ENCODE measurements at places on chromosomes 3 and 15. TPM values are rescaled to one million over a fixed set of nuclear protein-coding genes. Genes with fewer than 3 reads are reported as not detected.

DNA sequence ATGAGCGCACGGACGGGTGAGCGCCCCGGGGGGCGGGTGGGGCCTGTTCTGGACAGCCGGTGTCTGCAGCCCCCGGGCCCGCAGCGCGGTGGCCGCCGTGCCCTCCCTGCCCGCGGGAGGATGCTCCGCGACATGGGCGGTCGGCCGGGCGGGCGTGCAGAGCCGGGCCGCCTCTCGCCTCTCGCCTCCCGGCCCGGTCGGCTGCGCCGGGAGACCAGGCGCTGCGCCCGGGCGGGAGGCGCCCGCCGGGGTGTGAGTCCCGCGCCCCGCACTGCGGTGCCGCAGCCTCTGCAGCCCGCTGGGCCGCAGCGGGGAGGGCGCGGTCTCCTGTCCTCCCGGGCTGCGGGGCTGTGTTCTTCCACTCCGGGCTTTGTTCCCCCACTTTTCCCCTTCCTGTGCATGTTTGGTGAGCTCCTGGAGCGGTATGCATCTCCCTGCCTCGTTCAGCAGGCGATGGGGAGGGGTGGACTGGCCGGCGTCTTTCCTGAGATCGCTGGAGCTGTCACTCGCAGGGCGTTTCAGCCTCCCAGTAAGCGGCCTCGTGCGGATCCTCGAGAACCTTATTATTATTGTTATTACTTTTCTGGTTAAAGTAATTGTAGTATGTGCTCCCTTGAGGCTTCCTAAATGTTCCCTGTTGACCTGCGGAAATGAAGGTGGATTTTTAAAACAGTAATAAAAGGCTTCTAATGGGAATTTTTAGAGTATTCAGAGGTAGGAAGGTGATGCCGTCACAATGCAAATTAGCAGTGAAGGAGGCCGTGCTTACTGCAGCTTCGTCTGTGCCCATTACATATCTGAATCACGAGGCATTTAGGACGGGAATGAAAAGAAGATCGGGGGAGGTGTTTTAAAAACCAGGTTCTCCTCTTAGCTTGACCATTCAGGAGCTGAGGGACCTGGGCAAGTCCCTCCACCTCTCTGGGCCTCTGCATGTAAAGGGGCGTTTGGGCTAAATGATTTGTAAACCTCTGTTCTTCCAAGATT, 593 bp downstream of the TMOD2 start:
- peaks cover 79% of the 10 kb centered on the region for H3K27me3 ChIP-seq
- H3K4me3 ChIP-seq = peak overlapping the region; percentile 79
- DNase-seq = peak; percentile 63
- no peak overlapping the region for H3K27ac ChIP-seq
- H3K36me3 ChIP-seq = no peaks in the 10 kb centered on the region
- no peaks in the 10 kb centered on the region for H3K4me1 ChIP-seq

DNA sequence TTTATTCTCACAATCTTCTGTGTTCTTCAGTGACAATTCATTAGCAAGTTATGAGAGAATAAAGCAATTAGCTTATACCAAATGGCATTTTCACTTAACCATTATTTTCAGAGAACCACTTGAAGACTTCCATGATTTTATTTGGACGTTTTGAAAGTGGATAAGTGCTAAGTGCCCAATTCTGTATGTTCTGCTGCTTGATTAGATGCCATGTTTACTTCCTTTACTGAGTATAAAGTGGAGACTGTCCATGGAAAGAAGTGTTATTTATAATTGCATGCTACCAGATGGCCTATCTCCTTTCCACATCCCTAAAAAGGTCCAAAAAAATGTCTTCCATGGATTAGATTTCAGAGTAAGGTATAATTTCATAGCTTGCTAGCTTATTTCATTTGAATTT, 69.6 kb downstream of the SUMF1 start:
- H3K36me3 ChIP-seq = no peaks in the 10 kb centered on the region
- no peak overlapping the region for H3K4me3 ChIP-seq
- no peaks in the 10 kb centered on the region for H3K4me1 ChIP-seq
- no peak for DNase-seq
- H3K27me3 ChIP-seq = no peaks in the 10 kb centered on the region

DNA sequence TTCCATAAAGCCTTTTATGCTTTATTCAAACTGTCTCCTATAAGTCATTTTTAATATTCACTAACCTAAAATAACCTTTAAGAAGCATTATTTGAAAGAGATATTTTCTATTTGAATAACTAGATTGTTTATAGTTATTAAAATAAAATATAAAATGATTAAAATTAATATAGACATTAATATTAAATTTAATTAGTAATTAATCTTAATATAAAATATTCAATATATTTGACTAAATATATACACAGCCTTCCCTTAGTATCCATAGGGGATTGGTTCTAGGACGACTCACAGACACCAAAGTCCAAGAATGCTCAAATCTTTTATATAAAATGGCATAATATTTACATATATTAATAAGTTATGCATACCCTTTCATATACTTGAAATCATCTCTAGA, 1014.1 kb downstream of the TBL1XR1 start:
- H3K27ac ChIP-seq = no peak overlapping the region
- no peaks in the 10 kb centered on the region for H3K27me3 ChIP-seq
- no peaks in the 10 kb centered on the region for H3K36me3 ChIP-seq
- no peak overlapping the region for H3K4me3 ChIP-seq
- H3K4me1 ChIP-seq = no peaks in the 10 kb centered on the region
- no peak for DNase-seq

DNA sequence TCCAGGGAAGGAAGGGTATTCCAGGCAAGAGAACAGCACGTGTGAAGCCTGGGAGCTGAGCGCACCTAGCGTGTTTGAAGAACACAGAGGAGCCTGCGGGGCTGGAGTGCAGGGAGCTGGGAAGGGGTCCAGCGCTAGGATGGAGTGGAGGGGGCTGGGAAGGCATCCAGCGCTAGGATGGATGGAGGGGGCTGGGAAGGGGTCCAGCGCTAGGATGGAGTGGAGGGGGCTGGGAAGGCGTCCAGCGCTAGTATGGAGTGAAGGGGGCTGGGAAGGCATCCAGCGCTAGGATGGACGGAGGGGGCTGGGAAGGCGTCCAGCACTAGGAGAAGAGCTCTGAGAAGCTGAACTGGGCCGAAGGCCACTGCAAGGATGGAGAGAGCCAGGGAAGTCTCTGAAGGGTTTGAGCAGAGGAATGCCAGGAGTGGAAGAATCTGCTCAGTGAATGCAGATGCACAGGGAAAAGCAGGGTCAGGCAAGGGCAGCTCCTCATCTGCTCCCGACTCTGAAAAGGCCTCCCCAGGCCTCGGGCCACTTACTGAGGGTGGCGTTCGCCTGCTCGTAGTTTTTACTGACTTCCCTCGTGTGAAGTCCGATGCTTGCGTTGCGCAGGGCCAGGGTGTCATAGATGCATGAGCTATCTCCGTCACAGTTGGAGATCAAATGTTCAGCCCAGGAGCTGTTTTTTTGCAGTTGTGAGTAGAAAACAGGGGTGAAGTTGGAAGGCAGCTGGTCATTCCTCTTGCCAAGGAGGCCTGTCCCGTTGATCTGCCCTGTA, 39.8 kb downstream of the MUC20 start:
- no peaks in the 10 kb centered on the region for H3K36me3 ChIP-seq
- H3K27ac ChIP-seq = no peak overlapping the region
- no peaks in the 10 kb centered on the region for H3K4me1 ChIP-seq
- H3K4me3 ChIP-seq = no peak overlapping the region
- no peak for DNase-seq
- H3K27me3 ChIP-seq = no peaks in the 10 kb centered on the region

DNA sequence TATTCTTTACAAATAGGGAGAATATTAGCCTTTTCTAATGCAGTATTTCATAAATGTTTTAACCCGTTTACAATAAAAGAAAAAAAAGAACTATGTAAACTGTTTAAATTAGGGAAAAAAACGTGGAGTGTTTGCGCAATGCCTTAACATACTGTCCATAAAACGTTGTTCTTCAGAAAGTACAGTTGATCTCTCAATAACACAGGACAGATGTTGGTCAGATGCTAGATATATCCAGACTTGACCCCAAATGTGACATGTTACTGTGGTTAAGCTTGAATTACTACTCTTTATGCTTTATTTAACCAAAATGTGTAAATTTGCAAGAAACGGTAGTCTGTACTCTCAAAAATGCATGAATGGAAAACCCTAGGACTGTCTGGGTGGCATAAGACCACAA, 110.3 kb downstream of the PLOD2 start:
- no peaks in the 10 kb centered on the region for H3K36me3 ChIP-seq
- H3K4me1 ChIP-seq = no peaks in the 10 kb centered on the region
- DNase-seq = no peak
- H3K27ac ChIP-seq = no peak overlapping the region

GRCh38 chr3:196339493-196340254, 1.5 kb upstream of the TM4SF19 start:
- H3K4me1 ChIP-seq = no peaks in the 10 kb centered on the region
- H3K27ac ChIP-seq = no peak overlapping the region
- no peak overlapping the region for H3K4me3 ChIP-seq
- H3K27me3 ChIP-seq = no peaks in the 10 kb centered on the region
- DNase-seq = no peak

DNA sequence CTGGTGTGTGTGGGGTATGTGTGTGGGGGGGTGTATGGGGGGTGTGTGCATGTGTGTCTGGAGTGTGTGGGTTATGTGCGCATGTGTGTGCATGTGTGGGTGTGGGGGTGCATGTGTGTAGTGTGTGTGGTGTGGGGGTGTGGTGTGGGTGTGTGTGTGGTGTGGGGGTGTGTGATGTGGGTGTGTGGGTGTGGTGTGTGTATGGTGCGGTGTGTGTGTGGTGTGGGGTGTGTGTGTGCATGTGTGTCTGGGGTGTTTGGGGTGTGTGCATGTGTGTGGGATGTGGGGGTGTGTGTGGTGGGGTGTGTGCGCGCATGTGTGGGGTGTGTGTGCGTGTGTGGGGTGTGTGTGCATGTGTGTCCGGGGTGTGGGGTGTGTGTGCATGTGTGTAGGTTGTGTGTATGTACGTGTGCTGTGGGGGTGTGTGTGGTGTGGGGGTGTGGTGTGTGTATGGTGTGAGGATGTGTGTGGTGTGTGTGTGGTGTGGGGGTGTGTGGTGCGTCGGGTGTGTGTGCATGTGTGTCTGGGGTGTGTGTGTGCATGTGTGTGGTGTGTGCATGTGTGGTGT, 6.2 kb upstream of the OCA2 start:
- no peak for DNase-seq
- H3K36me3 ChIP-seq = no peaks in the 10 kb centered on the region
- H3K4me3 ChIP-seq = no peak overlapping the region
- peaks cover 3% of the 10 kb centered on the region for H3K4me1 ChIP-seq

DNA sequence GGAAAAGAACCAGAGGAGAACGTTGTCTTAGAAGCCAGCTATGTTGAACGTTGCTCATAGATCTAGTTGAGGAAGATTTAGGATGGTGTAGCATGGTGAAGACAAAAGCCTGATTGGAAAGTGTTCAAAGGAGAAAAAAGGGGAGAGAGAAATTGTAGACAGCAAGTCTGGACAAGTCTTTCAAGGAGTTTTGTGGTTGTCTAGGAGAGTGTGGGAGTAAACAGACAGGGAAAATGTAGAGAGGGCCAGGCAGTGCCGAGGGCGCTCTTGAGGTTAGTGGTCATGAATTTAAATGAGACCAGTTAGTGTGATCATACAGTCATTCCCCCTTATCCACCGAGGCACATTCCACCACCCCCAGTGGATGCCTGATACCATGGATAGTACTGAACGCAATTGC, 167.5 kb upstream of the IL12A start:
- H3K4me1 ChIP-seq = peaks cover 19% of the 10 kb centered on the region
- no peak for DNase-seq
- H3K27ac ChIP-seq = no peak overlapping the region
- no peaks in the 10 kb centered on the region for H3K27me3 ChIP-seq
- H3K4me3 ChIP-seq = no peak overlapping the region

Gene CHRNA5
- total RNA-seq = 46.9 TPM

Gene NAA50
- 208 TPM for total RNA-seq

Gene FBXW12
- 0.82 TPM for total RNA-seq

Gene LRRC15
- total RNA-seq = not detected
